ENCODE measurements at places on chromosomes 5 and 9. TPM values are rescaled to one million over a fixed set of nuclear protein-coding genes. Genes with fewer than 3 reads are reported as not detected.

DNA sequence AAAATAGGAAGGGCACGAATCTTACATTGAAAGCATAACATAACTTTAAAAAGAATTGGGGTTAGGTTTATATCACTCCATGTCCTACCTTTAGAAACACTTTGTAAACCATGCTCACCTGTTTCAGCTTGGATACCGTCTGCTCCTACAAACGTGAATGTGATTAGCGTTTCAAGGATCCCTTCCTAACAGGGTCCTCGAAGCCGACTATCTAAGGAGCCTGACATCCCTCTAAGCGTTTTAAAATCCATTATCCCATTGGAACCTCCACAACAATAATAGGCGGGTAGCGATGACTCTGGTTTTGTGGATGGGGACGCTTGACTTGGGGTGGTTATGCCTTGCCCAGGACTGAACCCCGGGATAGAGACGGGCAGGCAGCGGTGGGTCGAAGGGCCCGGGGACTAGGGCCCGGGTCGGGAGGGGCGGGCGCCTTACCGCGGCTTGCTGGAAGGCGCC lies 937 bp downstream of the SVEP1 start:
- DNase-seq = no peak

DNA sequence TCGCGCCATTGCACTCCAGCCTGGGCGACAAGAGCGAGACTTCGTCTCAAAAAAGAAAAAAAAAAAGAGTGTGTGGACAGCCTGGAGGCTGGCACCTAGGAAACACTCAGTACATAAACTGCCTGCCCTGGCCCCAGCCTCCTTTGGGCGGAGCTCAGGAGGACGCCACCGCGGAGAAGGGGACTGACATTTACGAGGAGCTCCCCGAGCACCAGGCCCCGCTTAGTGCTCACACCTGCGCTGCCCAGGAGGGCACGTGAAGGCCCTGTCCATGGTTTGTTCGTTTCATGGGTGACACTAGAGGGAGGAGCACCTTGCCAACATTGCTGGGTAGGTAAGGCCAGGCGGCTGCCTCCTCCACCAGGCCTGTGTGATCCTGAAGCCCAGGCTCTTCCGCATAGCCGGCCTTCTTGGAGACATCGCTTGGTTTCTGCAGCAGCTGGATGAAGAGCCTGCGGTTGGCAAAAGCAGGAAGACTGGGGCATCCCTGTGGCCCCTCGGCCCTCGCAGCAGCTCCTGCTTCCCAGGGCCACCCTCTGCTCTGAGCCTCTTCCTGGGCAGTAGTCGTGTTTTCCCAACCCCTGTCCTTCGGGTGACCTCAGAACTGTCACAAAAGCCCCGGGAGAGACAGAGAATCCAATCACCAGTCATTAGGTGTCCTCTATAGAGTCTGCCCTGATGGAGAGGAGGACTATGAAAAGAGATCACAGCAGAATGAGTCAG lies 26.2 kb upstream of the LAMC3 start:
- no peak for DNase-seq

DNA sequence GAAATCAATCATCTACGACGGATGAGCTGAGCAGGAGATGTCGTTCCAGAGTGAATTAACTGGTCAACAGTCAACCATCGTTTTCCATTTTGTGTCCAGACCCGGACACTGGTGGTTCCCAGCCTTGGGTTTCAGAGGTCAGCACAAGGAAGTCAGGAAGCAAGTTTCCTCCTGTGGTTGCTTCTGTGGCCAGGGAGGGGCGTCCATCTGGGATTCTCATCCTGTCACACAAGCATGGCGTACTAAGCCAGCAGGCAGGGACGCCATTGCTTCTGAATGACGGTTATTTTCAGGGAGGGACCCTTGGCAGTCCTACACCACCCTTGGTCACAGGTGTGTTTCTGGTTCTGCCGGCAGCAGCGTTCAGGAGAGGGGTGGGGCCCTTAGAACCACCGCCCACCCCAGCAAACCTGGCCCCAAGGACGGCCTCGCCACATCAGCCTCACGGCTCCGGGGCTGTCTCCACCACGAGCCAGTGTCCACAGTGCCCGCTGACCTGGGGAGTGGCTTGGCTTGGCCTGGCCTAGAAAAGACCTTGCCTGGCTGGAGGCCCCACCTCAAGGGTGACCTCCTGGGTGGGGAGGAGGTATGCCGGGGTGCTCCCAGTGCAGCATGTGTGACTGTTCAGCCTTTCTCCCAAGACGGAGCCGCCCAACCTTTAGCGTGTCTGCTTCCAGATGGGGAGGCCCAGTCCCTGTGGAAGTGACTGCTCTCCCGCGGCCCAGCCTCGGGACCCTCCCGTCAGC lies 25.2 kb downstream of the NDUFS6 start:
- DNase-seq = no peak

GRCh38 chr9:72207278-72207677 lies 58.0 kb downstream of the GDA start:
- DNase-seq = no peak

GRCh38 chr5:104612005-104612404 lies 1049.4 kb upstream of the NUDT12 start:
- no peak for DNase-seq

DNA sequence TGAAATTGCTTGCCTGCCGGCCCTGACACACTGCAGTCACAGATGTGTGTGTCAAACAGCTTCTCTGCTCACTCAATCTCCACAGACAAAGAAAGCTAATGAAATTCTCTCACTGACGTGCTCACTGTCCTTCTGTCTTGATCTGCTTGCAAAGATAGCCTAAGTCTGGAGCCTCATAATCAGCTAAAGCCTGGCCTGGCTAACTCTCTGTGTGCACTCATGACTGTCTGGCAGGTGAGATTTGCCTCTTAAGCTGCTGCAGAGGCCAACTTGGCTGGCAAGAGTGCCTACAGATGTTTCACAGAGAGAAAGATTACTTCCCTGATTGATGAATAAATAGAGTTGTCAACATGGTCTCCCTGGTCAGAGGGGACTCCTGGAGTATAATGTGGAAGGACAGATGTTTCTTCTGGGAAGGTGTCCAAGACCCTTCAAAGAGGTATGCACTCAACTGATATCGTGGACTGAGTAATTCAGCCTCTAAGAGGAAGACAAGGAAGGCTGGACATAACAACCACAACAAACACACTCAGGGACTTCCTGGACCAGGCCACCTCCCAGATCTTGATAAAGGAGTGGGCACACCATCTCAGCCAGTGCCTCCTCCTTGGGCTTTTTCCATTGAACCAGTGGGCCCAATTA lies 362.0 kb downstream of the SPOCK1 start:
- no peak for DNase-seq

DNA sequence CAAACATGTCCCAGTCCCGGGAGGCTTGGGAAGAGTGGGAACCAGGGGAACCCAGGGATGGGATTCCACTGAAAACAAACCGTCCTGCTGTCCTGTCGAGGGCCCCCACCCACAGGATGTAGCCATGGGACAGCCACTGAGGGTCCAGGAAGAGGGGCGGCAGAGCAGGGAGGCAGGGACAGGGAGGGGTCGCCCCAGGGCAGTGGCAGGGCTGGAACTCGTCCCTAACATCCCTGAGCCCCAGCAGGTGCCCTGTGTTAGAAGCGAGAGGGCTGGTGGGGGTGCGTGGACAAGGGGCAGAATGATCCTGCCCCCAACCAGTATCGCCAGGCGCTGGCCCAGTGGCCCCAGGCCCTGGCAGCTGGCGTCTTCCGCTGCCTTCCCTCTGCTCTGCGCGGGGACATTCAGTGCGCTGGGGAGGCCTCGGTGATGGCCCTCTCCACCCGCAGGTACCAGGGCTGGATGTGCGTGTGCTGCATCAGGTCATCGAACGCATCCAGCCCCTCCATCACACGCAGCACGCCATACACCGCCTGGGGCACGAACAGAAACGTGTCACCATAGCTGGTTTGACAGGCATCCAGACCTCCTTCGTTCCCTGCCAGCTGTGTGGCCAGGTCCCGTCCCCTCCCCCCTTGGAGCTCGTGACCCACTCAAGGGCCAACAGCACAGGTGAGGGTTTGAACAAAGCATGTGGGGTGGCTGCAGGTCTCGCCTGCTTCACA lies 6.6 kb downstream of the PTGES2 start:
- DNase-seq = no peak

DNA sequence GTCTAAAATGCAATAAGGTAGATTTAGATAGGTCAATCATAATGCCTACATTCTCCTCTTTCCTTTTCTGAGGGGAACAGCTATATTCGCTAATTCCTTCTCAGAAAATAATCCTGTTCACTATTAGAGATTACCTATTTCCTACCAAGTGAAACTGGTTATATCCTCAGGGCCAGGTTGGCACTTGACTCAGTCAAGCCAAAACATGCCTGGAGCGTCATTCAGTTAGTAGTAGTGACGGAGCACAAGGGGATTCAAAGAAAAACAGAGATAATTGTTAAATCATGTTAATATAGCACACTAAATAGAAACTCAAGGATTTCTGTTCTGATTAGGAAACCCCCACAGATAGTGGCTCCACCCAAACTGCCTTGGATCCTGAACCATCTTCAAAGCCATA lies 515.4 kb upstream of the PTPRD start:
- no peak for DNase-seq

GRCh38 chr5:171457208-171457981 lies 37.9 kb downstream of the FGF18 start:
- DNase-seq = no peak

- no peak for DNase-seq
Measured at GRCh38 chr5:64147849-64148441, 17.7 kb upstream of the RNF180 start.

DOCK8 gene
- total RNA-seq = 5.9 TPM

ASPN gene
- total RNA-seq = not detected

CKS2 gene
- total RNA-seq = 412 TPM

GGTA1 gene
- not detected for total RNA-seq
